DND-41 (cell line): ENCODE measurements at places on chromosomes 7 and 10.

DNA sequence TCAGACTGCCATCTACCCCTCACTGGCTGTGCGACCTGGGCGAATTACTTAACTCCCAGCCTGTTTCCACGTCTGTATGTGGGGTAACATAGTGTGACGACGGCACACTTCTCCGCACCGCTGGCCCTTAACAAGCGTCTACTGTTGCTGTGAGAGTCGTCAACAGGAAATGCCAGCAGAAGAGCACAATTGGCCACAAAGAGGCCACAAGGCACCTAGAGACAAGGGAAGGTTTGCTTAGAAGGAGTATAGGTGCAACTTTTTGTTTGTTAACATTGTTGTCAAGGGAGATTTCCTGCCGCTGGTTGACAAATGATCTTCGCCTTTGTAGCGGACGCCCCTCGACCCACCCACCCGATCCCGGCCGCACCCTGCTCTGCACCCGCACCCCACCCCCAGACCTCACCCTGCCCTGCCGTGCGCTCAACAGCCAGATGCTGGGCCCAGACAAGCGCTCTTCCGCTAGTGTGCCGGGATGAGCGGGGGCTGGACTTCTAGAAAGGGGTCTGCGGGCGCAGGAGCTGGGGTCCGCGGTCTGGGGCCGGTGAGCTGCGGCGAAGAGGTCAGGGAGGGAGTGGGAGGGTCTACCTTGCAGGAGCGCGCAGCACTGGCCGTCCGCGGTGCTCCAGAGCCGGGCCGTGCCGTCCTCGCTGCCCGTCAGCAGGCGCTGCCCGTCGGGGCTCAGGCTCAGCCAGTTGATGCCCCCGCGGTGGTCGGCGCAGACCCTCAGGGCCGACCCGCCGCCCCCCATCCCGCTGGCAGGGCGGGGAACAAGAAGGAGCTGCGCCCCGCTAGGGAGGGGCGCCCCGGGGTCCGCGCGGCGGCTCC is 785 bp downstream of the WDR86 start:
- peaks cover 6% of the 10 kb centered on the region; the same call in 1 of the 2 replicates for H3K36me3 ChIP-seq
- DNase-seq = peak; percentile 46
- peaks cover 64% of the 10 kb centered on the region for H3K4me1 ChIP-seq
- peak overlapping the region; percentile 72 for H3K27ac ChIP-seq
- H3K27me3 ChIP-seq = peaks cover 7% of the 10 kb centered on the region

DNA sequence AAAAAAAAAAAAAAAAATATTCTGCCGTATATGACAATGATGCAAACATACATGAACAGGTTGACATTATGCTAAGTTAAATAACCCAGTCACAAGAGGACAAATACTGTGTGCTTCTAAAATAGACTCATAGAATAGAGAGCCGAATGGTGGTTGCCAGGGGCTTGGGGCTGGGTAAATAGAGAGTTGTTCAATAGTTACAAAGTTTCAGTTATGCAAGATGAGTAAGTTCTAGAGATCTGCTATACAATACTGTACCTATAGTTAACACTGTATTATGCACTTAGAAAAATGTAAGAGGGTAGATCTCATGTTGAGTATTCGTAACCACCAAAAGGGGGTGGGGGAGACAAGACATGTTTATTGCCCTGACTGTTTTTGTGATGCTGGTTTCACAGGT is 77.1 kb upstream of the GNAI1 start:
- no peaks in the 10 kb centered on the region for H3K27me3 ChIP-seq
- no peaks in the 10 kb centered on the region for H3K4me1 ChIP-seq

DNA sequence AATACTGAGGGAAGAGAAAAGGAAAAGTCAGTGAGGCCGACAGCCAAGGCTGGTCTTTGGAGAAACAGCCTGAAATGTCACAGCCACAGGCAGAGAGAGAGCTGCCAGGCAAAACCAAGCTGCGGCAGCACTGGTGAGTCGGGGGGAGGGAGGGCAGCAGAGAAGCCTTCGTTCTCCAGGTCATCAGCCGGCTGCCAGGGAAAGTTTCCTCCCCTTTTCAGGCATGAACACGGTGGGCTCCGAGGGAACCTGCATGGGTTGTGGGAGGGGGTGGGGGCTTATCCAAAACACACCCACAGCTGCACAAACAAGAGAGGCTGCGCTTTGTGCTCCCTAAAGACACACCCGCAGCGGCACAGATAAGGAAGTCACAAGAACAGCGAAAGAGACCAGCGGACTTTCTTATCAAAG is 62.3 kb upstream of the NKX6-2 start:
- H3K4me1 ChIP-seq = peaks cover 18% of the 10 kb centered on the region
- peaks cover 5% of the 10 kb centered on the region for H3K27me3 ChIP-seq
- H3K27ac ChIP-seq = no peak overlapping the region
- peak; percentile 5 for DNase-seq
- no peak overlapping the region for H3K4me3 ChIP-seq
- H3K36me3 ChIP-seq = no peaks in the 10 kb centered on the region

DNA sequence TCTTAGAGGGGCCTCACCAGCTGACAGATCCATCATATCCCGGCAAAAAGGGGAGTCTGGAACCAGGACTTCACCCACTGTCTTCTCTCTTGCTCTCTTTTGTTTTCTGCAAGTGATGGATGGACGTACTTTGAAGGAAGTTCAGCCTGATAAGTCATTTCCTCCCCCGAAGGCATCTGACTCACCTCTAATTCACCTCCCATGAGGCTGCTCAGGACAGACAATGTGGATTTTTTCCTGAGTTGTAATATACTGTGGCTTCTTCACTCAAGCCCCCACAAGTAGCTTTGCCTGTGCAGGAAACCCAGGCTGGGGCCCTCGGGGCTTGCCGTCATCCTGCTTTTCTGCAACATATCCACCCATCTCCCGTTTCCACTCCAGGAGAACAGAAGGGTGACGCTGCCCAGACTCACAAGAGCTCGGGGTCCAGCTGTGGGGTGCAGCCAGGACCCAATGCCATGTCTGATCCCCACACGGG is 70.4 kb downstream of the ASB13 start:
- H3K27ac ChIP-seq = no peak overlapping the region
- no peak for DNase-seq
- H3K36me3 ChIP-seq = no peaks in the 10 kb centered on the region
- H3K4me3 ChIP-seq = no peak overlapping the region
- H3K4me1 ChIP-seq = no peaks in the 10 kb centered on the region

GRCh38 chr7:83148776-83149175 is 13.9 kb downstream of the PCLO start:
- no peak overlapping the region for H3K4me3 ChIP-seq
- DNase-seq = no peak
- H3K4me1 ChIP-seq = no peaks in the 10 kb centered on the region
- no peaks in the 10 kb centered on the region for H3K36me3 ChIP-seq
- no peak overlapping the region for H3K27ac ChIP-seq

DNA sequence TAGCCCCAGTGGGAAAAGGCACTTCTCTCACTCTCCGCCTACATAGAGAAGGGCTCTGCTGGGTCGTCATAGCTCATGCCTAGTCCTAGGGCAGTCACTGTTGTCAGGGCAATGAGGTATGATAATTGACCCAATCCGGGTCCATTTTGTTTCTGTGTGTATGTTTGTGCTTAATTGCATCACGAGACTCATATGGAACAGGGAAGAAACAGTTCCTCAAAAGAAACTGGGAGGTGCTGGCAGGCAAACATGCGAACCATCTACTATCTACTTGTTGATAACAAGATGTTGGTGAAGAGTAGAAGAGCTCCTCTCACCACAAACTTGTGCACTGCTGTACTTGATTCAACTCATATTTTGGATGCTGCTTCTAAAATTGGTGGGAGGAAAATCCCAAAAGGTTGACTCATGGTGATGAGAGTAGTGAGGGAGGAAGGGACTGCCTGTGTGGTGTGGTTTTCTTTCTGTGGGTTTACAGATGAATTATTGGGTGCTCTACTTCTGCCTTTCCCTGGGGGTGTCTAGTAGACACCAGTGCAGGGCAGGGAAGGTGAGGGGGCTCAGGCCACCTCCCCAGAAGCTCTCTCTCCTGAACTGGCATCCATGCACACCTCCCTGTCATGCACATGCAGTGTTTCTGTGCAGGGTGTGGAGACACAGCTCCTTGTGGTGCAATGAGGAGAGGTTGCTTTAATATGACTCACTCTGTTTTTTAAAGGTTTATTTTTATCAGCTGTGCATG is 29.4 kb downstream of the LSMEM1 start:
- H3K4me1 ChIP-seq = no peaks in the 10 kb centered on the region
- no peaks in the 10 kb centered on the region for H3K36me3 ChIP-seq
- no peak overlapping the region for H3K4me3 ChIP-seq
- H3K27ac ChIP-seq = no peak overlapping the region
- no peaks in the 10 kb centered on the region for H3K27me3 ChIP-seq

- H3K4me1 ChIP-seq = no peaks in the 10 kb centered on the region
- DNase-seq = no peak
These were observed 120.2 kb upstream of the STARD3NL start for GRCh38 chr7:38057829-38058228.

DNA sequence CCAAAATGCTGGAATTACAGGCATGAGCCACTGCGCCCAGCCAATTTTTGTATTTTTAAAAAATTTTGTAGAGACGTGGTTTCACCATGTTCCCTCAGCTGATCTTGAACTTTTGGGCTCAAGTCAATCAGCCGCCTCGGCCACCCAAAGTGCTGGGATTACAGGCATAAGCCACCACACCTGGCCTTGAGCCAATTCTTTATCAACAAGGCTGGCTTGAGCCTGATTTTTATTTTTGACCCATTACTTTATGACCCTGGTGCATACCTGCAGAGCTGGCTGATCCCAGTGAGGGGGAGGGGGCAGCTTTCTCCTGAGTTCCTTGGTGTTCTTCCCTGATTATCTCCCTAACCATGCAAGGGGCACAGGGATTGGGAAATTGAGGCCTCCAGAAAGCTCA is 15.8 kb upstream of the CPA1 start:
- H3K36me3 ChIP-seq = no peaks in the 10 kb centered on the region
- no peaks in the 10 kb centered on the region for H3K4me1 ChIP-seq
- no peak for DNase-seq
- no peaks in the 10 kb centered on the region for H3K27me3 ChIP-seq
- H3K27ac ChIP-seq = no peak overlapping the region

DNA sequence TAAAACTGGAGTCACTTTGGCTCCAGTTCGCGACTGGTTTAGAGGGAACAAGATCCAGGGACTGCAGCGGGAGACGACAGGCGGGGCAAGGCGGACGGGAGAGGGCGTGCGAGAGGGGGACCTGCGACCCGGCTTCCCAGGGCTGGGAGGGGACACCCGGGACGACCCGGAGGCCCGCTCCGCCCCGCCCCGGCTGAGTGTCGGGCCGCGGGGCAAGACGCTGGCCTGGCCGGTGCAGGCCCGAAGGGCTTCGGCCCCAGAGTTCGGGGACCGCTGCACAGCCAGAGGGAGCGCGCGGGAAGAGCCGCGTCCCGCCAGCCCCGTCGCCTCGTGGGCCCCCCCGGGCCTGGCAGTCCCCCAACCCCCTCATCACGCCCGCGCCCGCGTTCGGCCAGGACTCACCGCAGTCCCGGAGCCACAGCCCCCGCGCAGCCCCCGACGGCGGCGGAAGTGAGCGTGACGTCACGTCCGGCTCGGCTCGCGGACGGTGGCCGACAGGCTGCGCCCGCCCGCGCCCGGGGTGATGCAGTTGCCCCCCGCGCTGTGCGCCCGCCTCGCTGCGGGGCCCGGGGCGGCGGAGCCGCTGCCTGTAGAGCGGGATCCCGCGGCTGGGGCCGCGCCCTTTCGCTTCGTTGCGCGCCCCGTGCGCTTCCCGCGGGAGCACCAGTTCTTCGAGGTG is at the start of the genes TUBGCP2 and ZNF511:
Gene TUBGCP2, minus strand, starts transcription at position 452 of the 679 bp plus-strand sequence. CDS start 5,931 bp downstream, outside the sequence.
Gene ZNF511, plus strand, starts transcription at position 494 of the 679 bp plus-strand sequence. Its CDS starts 30 bp downstream, at position 524.
- peaks cover 40% of the 10 kb centered on the region for H3K36me3 ChIP-seq
- peak; percentile 89 for DNase-seq
- H3K4me1 ChIP-seq = peaks cover 31% of the 10 kb centered on the region
- H3K27ac ChIP-seq = peak within 1 kb of the TSS; percentile 98
- H3K27me3 ChIP-seq = no peaks in the 10 kb centered on the region
- peak within 1 kb of the TSS; percentile 91 for H3K4me3 ChIP-seq

DNA sequence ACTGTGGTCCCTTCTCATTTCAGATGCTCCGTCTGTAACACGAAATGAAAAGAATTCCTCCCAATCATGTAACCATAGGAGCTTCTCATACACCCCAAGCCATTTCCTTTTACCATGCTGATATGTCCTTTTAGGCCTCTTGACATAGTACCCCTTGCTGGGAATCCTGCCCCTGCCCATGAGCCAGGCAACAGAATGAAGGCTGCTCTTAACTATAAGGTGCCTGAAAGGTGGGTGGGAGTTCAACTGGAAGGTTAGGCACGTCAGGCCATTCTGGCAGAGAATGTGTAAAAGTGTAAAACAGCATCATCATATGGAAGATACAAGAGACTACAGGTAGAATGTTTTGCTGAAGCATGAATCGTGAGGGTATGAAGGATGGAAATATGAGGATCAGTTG is 22.5 kb downstream of the IL2RA start:
- H3K4me1 ChIP-seq = peaks cover 2% of the 10 kb centered on the region
- H3K27me3 ChIP-seq = peaks cover 22% of the 10 kb centered on the region
- H3K36me3 ChIP-seq = no peaks in the 10 kb centered on the region
- H3K4me3 ChIP-seq = no peak overlapping the region

GRCh38 chr7:113054938-113055337 is 31.7 kb downstream of the GPR85 start:
- no peak overlapping the region for H3K27ac ChIP-seq
- no peaks in the 10 kb centered on the region for H3K36me3 ChIP-seq
- no peak overlapping the region for H3K4me3 ChIP-seq
- H3K4me1 ChIP-seq = no peaks in the 10 kb centered on the region
- no peaks in the 10 kb centered on the region for H3K27me3 ChIP-seq
- DNase-seq = no peak
